ENCODE measurements at places on chromosomes 4 and X. TPM values are rescaled to one million over a fixed set of nuclear protein-coding genes. Genes with fewer than 3 reads are reported as not detected.

DNA sequence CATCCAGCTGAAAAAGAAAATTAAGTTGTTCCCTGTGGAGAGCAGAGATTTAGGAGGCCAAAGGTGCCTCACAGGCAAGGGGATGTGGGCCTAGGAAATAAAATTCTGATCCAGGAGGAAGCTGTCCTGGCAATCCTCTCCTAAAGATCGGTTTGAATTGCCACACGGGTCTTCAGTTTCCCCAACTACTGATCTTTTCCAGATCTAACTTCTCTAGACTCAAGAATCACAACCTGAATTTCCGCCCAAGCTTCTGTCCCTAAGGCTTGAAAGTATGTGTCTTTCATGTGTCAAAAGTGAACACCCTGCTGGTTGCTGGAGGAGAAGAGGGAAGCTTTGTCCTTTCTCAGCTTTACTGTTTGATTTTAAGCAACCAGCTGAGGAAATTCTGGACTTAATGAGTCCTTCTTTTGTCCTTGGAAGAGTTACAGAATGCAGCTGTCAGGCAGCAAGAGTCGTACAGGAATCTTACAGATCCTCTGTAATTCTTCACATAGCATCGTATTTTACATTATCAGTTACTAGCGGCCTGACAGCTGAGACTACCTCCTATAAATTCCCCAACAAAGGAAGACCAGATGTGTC, 93.8 kb downstream of the INPP4B start:
- no peak overlapping the region for H3K4me3 ChIP-seq
- no peaks in the 10 kb centered on the region for H3K4me1 ChIP-seq
- H3K27ac ChIP-seq: no peak overlapping the region
- H3K36me3 ChIP-seq: no peaks in the 10 kb centered on the region

- DNase-seq: no peak
- peaks cover 46% of the 10 kb centered on the region for H3K4me1 ChIP-seq
- no peak overlapping the region for H3K4me3 ChIP-seq
- H3K36me3 ChIP-seq: no peaks in the 10 kb centered on the region
- H3K27me3 ChIP-seq: no peaks in the 10 kb centered on the region
These were observed 70.6 kb downstream of the MGST2 start for GRCh38 chr4:139736274-139736660.

GRCh38 chr4:102404431-102404969, 59.2 kb upstream of the SLC39A8 start:
- H3K4me1 ChIP-seq: no peaks in the 10 kb centered on the region
- H3K4me3 ChIP-seq: no peak overlapping the region
- no peaks in the 10 kb centered on the region for H3K36me3 ChIP-seq
- H3K27me3 ChIP-seq: no peaks in the 10 kb centered on the region
- H3K27ac ChIP-seq: no peak overlapping the region

DNA sequence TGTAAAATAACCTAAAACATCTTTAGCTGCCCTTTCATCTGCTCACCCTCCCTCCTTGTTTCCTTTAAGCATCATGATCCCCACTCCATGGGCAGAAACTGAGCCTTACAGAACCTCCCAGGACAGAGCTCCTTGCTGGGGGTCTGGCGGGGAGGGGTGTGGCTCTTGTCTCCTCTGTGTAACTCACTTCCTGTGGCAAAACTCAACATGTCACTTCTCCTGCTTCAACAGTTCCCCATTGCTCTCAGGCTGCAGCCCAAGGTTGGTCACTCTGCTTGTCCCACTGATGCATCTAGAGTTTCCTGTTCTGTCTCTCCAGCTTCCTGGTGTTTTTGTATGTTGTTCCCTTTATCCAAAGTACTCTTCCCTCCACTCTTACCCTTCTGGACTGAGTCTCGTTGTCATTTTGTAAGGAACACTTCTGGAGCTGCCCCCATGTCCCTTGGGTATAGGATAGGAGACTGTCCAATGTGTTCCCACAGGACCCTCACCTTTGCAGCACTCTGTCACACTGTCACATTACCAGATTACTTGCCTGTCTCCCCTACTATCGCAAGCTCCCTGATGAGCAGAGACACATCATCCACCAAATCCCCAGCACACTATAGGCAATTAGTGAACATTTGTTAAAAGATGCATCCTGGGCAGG, 19.6 kb downstream of the TMEM31 start:
- DNase-seq: no peak
- no peaks in the 10 kb centered on the region for H3K36me3 ChIP-seq
- H3K4me1 ChIP-seq: no peaks in the 10 kb centered on the region
- H3K4me3 ChIP-seq: no peak overlapping the region
- H3K27me3 ChIP-seq: no peaks in the 10 kb centered on the region

GRCh38 chr4:18463987-18464559, 442.5 kb upstream of the LCORL start:
- H3K27ac ChIP-seq: no peak overlapping the region
- H3K4me1 ChIP-seq: no peaks in the 10 kb centered on the region
- no peaks in the 10 kb centered on the region for H3K36me3 ChIP-seq
- no peaks in the 10 kb centered on the region for H3K27me3 ChIP-seq

The CT45A5 gene
- 1.2 TPM for total RNA-seq

All from upper lobe of right lung (tissue), 1 donor.